ENCODE measurements at places on chromosomes 16 and 17.
A peak's percentile ranks its signal among the peaks of the same experiment; 100 is the strongest.

DNA sequence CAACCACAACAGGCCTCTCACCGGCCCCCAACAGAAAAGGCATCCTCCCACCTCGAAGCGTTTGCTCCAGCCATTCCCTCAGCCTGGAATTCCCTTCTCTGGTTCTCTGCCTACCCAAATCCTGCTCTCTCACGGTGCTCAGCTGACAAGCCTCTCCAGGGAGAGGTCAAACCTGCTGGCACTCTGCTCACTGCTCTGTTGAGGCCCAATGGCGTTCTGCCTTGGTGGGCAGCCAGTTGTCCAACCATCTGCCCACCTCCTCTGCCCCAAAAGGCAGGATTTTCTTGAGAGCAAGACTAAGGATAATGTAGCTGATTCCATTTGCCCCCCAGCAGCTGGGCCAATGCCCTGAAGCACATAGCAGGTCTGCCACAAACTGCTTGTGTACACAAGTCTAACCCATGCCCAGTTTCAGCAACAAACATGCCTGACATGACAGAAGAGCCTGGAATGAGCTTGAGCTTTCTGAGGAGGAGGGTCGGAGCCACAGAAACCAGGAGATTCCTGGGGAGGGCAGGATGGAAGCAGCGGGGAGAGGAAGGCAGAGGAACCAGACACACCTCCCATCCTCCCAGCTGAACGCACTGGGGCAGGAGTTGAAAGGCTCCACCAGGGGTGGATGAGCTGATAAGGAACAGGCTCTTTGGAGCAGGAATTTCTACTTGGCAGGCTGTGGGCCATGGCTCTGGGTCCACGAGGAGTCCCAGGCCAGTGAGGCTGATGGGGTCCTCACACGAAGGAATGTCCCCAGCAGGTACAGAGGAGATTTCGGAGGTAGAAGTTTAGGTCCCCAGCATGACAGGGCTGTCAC, 23.9 kb downstream of the ARHGAP27 start:
- no peak for DNase-seq

- no peak for DNase-seq
These were observed 8.3 kb downstream of the SNRNP25 start for GRCh38 chr16:61879-62281.

- peak; percentile 19 for DNase-seq
These were observed 576 bp downstream of the EPOP start for GRCh38 chr17:38674014-38674748.

DNA sequence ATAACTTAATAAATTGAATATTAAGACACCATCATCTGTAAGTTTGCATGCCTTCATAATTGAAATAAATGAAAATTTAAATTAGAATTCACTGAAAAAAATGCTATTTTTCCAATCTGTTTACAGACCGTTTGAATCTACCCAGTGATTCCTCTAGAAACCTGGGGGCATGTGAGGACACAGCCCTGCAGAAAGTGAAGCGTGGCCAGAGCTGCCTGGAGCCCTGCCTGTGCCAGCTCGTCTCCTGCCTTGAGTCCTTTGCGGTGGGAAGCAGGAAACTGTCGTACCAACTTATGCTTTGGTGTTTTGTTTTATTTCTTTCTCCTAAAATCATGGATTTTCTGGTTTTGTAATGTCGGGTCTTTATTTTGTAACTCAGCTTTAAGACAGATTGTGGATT, 67.8 kb upstream of the FA2H start:
- no peak for DNase-seq

DNA sequence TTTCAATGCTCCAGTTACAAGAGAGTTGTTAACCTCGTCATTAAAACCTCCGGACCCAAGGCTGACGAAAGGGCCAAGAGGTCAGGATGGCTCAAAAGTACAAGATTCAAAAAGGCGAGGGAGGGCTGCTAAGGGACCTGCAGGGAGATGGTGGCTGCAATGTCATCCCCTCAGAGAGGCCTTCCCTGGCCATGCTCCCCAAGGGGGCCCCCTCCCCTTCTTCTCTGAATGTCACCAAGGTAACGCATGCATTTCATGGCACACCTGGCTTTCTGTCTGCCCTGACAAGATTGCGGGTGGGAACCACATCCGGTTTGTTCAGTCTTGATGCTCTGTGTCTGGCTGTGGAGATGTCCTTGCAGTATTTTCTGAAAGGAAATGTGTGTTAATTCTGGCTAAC, 89.9 kb downstream of the C16orf78 start:
- DNase-seq = peak; percentile 87

- no peak for DNase-seq
These were observed 2.2 kb downstream of the GALNS start for GRCh38 chr16:88854306-88855111.

GRCh38 chr17:44539673-44540072, 17.6 kb upstream of the FZD2 start:
- DNase-seq = no peak

GRCh38 chr16:70604407-70605282, 41.7 kb upstream of the IL34 start:
- DNase-seq = no peak

Measured in naive thymus-derived CD8-positive, alpha-beta T cell (primary cell).